ENCODE measurements at places on chromosomes 1 and 21.

DNA sequence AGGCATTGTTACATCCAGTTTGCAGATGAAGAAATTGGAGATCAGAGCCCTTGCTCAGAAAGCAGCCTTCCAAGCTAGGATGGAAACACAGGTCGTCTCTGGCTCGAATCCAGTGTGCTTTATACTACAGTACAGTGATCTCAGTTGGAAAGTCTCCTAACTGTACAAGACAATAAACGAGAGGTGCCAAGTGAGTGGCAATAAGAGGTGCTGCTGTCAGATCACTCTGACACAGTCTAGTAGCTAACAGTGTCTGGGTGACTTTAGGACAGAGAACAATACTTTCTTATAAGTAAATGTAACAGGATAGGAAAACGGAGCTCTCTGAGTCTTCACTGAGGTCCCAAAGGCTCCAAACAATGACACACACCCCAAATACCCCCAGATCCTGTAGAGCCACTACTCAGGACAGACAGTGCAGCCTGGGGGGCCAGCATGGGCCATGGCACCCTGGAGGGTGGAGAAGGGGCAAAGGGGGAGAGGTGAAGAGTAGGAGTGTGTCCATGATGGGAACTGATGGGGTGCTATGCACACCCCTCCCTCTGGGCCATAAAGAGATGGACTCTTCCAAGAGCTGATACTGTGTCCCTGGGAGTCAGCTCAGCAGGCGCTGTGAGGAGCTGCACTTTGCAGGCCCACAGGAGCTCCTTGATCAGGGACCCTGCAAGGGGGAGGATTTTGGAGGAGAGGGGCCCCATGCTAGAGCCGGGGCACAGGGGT lies 3.3 kb downstream of the SH3BGR start:
- DNase-seq, result no peak

DNA sequence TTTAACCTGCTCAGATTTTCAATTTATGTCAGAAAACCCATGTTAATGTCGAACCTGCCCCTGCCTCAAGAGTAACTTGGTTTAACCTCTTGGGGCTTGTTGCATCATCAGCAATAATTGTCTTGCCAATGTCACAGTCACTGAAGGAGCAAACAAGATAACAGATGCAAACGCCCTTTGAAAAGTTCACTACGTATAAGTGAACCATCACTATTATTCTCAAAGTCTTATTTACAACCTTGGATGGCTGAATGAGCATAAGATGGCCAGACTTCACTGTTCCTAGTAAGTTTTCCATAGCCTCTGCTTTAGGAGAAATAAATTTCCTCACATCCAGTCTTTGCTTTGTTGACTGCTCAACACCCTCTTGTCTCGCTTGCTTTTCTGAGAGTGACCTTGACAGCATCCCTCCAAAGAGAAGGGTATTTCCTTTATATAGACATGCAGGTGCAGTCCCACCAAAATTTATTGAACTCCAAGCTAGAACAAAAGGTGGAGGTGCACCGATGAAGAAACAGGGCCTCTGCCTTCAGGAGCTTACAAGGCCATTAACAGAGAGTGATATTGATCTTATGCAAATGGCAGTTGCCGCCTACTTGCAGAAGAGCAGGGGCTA lies 749 bp upstream of the LRIG2 start:
- no peak for DNase-seq

- no peak for DNase-seq
Observed at GRCh38 chr1:25502957-25503356, 40.4 kb upstream of the LDLRAP1 start.

DNA sequence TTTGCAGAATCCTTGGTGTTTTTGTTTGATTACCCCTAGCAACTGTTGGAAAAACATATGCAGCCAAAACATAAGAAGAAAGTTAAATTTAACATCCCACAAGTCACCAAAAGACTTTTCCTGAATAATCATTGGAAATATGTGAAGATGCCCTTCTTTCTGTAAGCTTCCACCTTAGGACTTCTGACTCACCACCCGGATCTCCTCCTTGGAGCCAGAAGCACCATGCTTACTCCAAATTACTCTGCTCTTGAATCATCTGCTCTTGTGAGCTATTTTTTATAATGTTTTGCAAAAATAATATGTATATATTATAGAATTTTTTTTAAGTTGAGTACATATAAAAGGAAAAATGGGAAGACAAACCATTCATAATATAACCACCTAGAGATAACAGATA lies 391.7 kb downstream of the KCTD3 start:
- no peak for DNase-seq

- no peak for DNase-seq
Observed at GRCh38 chr1:92441697-92442342, 44.9 kb downstream of the GFI1 start.

DNA sequence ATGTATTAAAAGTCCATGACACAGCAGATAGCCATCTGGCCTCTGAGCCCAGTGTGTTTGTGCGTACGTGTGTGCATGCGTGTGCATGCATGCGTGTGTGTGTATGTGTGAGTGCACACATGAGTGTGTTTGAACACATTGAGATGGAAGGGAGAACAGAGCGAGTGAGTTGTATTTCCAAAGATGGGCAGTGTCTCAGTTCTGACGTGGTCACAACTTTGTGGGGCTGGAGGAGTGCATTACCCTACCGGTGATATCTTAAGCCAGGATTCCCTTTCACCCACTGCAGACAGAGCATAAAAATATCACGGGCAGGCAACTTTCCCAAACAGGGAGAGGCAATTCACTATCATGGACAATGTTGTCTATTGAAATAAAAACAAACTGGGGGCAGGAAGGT lies 27.8 kb downstream of the IRF2BP2 start:
- DNase-seq, result no peak

DNA sequence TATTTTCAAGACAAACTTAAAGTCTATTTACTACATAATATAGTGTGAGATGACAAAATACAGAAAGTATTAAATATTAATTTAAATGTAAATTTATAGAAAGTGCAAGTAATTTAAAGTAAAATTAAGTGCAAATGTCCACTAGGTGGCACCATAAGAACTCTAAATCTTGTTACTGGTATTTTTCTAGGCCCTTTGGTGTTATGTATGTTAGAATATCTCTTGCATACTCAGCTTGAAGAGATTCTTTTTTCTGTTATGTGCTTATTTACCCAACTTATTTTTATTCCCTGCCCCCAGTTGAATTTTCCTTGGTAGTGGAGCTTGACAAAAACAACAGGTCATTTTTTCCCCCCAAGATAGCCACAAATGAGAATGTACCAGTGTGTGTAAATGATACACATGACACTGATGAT lies 71.5 kb downstream of the RPS6KC1 start:
- no peak for DNase-seq

DNA sequence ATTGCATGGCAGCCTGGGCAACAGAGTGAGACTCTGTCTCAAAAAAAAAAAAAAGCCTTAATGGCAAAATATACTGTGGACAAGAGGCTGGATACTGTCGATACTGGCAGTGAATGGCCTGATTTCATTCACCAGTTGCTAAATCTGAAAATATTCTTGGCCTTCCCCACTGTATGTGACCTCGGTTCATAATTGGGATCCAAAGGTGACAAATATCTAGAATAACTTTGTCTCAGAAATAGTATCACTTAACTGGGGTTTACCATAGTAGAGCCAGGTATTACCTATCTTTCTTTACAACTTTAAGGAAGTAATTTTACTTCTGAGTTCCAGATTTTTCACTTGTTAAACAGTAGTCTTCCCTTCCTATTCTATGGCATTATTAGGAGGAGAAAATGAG lies 8.4 kb downstream of the MTF2 start:
- no peak for DNase-seq

DNA sequence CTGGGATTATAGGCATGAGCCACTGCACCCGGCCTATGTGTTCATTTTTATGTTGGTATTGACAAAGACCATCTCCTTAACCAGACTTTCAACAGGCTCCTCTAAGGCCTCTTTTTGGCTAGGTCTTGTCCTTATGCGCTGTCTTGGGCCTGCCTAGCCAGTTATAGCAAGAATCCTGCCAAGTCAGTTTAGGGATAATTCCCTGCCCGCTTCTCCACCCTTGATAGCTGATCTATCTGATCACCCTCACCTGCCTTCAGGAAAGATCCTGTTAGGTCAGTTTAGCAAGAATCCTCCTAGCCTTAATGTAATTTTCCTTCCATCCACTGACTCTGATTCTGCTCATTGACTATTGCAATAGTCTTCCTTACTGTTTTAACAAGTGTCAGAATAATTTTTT lies 2.4 kb upstream of the B4GALT3 start:
- no peak for DNase-seq

DNA sequence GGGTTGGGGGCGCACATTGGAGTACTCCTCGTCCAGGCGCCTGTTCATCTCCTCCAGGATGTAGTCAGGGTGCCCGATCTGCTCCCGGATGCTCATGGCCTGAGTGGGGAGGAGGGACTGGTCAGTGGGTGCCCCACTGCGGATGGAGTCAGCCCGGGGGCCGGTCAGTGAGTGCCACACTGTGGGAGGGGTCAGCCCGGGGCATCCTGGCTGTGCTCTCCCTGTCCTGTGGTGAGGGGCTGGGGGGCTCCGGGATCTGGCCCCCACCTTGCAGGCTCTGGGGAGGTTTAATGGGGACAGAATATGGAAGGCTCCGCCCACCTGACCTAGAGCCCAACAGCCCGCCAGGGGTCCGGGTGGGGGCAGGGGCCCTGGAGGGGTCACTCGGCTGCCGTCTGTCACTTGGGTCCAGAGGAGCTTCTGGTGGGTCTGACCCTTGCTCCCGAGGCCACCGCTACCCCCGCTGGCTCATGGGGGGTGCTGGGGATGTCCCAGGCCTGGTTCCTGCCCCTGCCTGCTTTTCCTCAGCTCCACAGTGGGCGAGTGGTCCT lies 8.8 kb downstream of the PRXL2B start:
- DNase-seq, result no peak

DNA sequence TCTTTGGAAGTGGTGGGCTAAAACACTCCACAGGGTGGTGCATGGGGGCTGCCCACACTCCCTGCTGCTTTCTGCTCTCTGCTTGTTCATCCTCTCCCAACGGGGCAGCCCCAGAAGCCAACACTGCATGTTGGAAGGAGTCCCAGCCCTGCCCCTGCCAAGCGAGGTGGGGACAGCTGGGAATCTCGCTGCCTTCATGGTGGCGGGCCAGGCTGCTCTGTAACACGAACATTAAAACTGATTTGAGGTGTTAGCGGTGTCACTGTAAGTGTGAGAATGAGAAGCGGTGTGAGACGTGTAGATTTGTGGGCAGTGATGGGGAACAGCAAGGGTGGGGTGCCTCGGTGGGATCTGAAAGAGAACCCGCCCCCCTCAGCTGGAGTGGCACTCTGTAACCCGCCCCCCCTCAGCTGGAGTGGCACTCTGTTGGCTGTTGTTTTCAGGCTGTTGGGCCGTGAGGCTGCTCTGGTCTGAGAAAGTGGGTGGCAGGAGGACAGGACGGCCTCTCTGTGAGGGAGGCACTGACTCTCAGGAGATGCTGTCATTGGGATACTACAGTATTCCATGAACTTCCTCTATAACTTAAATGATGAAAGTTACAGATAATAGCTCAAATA lies 80.9 kb downstream of the PCBP3 start:
- DNase-seq, result no peak

- DNase-seq, result no peak
Observed at GRCh38 chr1:90820745-90821144, 103.6 kb upstream of the BARHL2 start.

- DNase-seq, result no peak
Observed at GRCh38 chr1:66606362-66607065, 72.6 kb downstream of the SGIP1 start.

DNA sequence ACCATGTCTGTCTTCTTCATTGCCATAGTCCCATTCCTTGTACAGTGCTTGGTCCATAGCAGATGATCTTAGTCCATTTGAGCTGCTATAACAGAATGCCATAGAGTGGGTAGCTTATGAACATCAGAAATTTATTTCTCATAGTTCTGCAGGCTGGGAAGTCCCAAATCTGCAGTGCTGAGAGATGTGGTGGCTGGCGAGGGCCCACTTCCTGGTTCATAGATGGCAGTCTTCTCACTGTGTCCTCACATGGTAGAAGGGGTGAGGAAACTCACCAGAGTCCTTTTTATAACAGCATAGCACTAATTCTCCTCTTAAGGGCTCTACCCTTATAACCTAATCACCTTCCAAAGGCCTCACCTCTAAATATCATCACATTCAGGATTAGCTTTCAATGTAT lies 23.1 kb upstream of the RAP1A start:
- DNase-seq, result peak; percentile 88

- DNase-seq, result no peak
Observed at GRCh38 chr1:238960071-238960470, 426.3 kb upstream of the CHRM3 start.

DNA sequence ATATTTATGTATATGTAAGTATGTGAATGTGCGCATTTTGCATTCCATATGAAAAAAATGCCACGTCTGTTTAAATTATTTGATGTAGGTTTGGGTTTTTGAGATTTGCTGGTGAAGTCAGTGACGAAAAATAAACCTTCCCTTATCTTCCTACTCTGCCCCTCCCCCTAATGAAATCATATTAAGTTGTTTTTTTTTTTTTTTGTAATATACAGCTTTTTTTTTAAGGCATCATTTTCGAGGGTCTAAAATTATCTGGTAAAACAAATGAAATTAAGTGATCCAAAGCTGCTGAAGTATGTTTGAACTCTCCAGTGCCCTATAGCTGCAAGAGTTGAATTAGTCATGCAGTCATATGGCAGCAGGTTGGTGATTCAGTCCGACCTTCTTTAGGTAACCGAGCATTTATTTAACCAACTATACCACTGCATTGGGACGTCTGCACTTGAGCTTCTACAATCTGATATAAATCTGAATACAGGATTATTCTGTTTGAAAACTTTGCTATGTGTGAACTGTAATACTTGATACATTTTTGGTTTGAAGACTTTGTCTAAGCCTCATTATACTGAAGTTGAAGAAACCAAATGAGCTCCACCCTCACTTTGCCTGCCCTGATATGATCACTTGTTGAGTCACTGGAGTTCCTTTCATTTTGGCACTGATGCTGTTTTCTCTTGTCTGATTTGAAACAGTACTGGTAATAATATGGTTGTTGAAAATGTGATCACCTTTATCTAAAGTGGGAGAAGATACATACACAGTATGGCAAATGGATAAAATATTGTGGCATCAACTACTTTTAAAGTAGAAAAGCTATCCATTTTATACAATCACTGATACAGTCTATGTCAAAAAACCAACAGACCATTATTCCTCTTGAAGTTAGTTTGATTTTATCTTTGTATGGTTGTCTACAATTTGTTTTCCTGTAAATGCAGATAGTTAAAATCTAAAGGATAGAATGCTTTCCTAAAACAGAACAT lies 11.7 kb downstream of the PDIK1L start:
- DNase-seq, result no peak

- no peak for DNase-seq
Observed at GRCh38 chr1:62401034-62401760, 35.7 kb upstream of the USP1 start.

All from CD4-positive, alpha-beta T cell (primary cell).